ENCODE measurements at places on chromosomes 7 and 10. TPM values are rescaled to one million over a fixed set of nuclear protein-coding genes. Genes with fewer than 3 reads are reported as not detected.

DNA sequence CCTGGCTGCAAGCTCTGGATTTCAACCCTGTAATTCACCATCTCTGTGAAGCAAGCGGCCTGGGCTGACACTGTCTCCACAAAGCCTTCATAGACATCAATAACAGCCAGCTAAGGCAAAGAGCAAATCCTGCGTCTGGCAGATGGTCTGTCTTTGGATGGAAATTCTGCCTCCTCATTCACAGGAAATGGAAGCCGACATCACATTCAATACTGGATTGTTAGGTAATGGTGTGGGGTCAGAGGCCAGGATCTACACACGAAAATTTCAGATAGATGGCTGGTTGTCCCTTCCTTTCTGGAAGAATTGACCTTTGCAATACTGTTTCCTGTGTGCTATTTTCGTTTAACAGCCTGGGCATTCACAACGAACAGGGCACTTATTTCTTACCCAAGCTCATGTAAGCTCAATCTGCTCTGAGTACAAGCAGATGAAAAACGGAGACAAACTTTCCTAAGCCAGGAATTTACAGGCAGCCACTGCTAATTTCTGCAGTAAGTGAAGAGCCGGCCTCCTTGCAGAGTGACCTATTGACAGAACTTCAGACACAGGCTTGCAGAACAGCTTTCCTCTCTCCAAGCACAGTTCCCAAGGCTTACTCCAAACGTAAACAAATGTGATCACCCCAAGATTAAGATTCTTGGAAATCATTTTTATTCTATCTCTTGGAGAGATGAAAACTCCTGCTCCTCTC lies 3.1 kb upstream of the ADAM12 start:
- peak; percentile 28 for DNase-seq

DNA sequence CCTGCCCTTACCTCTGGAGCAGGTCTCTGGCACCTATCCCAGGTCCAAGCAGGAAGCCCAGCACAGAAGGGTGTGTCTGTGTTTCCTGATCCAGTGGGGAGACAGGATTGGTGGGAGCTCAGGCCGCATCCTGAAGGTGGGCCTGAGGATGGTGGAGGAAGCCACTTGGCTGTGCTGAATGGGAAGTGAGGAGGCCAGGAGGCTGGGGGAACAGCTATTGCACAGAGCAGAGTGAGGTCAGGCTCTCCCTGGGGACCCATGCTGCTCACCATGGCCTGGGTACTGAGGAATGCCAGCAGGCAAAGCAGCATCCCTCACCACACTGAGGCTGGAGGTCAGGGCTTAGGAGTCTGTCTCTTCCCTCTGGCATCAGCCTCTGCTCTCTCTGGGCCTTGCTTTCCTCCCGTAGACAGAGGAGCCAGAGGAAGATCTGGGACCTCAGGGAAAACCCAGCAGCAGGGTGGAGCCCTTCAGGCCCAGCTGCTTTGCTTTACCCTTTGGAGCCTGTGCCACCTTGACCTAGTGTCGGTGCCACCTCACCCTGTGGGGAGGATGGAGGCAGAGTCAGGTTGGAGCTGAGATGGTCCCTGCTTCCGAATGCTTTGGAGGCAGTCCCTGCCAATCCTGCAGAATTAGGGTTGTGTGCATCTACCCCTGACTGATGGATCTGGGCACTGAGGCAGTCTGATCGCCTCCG lies 39.0 kb downstream of the CDH23 start:
- DNase-seq = no peak

- no peak for DNase-seq
Observed at GRCh38 chr10:76035206-76036110, 604.0 kb downstream of the LRMDA start.

GRCh38 chr10:126500866-126501265 lies 112.6 kb upstream of the ADAM12 start:
- no peak for DNase-seq

- no peak for DNase-seq
Observed at GRCh38 chr10:93615576-93616235, 3.4 kb downstream of the PDE6C start.

DNA sequence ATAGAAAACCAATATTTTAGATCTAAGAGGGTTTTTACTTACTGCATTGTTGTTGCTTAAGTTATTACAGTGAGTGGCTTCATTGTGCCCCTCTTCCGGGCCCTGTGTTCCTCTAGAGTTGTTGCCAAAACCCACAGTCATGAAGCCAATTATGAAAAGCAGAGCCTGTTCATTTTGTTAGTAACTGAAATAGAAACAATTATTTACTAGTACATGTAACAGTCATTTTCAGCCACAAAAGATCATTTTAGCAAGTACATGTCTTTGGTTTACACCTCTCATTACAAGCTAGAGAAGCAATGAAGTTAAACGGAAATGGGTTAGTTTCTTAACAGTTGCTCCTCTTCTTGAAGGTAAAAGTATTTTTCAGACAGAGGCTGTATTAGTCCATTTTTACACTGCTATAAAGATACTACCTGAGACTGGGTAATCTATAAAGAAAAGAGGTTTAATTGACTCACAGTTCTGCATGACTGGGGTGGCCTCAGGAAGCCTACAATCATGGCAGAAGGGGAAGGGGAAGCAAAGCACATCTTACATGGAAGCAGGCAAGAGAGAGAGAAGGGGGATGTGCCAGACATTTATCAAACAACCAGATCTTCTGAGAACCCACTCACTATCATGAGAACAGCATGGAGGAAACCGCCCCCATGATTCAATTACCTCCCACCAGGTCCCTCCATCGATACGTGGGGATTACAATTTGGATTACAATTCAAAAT lies 380.5 kb downstream of the SFMBT2 start:
- DNase-seq = no peak

GRCh38 chr10:10792681-10793080 lies 225.0 kb upstream of the CELF2 start:
- DNase-seq = no peak

- DNase-seq = no peak
Observed at GRCh38 chr7:102994567-102994966, 80.0 kb downstream of the FBXL13 start.

- DNase-seq = no peak
Observed at GRCh38 chr10:120580918-120581895, 124.2 kb downstream of the PLPP4 start.

GRCh38 chr7:116197360-116197759 lies 13.0 kb upstream of the TES start:
- no peak for DNase-seq

DNA sequence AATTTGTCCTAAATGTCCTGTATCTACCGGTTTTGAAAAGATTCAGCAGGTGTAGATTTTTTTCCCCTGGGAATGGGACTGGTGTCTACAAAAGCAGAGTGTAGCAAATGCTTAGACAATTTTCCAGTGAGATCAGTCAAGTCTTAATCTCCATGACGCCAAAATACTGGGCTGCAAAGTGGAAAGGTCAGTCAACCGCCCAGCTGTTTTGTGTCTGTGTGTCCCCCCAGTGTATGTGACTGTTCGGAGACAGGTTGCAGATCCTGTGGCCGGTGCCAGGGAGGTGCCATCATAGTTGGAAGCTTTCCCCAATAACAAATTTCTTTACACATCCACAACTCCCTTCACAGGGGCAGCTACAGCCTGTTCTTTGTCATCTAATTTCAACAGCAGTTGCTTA lies 263.8 kb downstream of the ARHGAP12 start:
- no peak for DNase-seq

DNA sequence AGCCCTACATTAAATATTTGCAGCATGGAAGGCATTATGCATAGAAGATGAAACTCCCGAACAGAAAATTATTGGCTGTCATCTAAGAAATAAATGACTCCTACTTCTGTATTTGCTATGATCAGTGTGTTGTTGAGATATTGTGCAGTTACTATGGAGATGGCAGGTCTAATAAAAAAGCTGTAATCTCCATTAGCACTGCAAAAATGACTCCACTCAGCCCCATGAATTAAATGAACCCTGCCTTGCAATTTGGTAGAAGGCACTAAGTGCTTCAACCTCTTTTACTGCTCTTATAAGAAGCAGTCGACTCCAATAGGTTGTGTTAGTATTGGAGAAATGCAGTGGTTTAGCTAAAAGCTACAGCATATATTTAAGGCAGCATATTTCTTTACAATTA lies 290.0 kb upstream of the PHYHIPL start:
- DNase-seq = no peak

GRCh38 chr7:152006336-152006735 lies 19.1 kb upstream of the GALNT11 start:
- no peak for DNase-seq

DNA sequence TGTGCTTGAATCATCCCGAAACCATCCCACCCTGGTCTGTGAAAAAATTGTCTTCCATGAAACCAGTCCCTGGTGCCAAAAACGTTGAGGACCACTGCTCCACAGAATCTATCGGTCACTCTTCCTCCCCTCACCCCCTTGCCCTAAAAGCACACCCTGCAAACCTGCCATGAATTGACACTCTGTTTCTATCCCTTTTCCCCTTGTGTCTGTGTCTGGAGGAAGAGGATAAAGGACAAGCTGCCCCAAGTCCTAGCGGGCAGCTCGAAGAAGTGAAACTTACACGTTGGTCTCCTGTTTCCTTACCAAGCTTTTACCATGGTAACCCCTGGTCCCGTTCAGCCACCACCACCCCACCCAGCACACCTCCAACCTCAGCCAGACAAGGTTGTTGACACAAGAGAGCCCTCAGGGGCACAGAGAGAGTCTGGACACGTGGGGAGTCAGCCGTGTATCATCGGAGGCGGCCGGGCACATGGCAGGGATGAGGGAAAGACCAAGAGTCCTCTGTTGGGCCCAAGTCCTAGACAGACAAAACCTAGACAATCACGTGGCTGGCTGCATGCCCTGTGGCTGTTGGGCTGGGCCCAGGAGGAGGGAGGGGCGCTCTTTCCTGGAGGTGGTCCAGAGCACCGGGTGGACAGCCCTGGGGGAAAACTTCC lies 784 bp upstream of the SERPINE1 start:
- DNase-seq = no peak

GRCh38 chr10:102354451-102354850 lies 41.1 kb upstream of the NFKB2 start:
- no peak for DNase-seq

GRCh38 chr7:41878309-41879295 lies 175.7 kb upstream of the INHBA start:
- no peak for DNase-seq

DNA sequence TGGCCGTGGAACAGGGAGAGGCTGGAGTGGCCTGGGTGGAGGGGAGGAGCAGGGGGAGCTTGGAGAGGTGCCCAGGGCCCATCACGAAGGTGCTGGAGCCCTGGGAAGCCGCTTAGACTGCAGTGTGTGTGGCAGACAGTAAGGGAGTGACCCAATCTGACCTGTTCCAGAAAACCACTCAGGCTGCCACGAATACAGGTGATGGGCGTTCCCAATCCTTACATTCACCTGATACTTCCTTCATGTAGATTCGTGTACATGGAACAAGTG lies 161.7 kb downstream of the SVIL start:
- no peak for DNase-seq

- no peak for DNase-seq
Observed at GRCh38 chr10:24469993-24470392, 253.7 kb downstream of the ARHGAP21 start.

DNA sequence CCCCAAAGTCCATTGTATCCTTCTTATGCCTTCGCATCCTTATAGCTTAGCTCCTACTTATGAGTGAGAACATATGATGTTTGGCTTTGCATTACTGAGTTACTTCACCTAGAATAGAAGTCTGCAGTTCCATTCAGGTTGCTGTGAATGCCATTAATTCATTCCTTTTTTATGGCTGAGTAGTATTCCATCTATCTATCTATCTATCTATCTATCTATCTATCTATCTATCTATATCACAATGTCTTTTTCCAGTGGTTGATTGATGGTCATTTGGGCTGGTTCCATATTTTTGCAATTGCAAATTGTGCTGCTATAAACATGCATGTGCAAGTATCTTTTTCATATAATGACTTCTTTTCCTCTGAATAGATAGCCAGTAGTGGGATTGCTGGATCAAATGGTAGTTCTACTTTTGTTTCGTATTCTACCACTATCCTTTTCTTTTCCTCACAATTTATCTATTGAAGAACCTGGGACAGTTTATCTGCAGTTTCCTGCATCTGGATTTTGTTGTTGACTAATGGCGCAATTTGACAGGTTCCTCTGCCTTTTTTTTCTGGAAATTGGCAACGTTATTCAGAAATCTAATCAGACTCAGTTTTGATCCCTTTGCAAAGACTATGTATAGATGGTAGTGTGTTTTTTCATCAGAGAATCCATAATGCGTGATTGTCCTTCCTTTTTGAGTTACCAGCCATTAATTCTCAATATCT lies 287.2 kb downstream of the ARL4A start:
- no peak for DNase-seq

DNA sequence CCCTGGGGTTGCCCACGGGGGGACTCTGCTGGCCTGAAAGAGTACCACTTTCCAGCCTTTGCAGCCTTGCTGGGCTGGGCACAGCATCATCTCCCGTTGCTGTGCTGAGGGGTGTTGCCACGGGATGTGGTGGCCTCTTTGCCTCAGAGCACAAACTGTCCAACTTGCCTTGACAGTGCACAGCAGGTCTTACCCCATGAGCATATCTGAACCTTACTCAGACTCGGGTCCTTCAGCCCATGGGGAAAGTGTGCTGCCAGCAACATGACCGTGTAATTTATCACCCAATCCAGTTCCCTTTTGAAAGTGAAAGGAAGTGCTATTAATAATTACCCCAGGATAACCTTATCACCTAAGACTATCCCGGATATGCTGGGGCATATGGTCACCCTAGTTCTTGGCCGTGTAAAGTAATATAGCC lies 46.8 kb downstream of the TBXAS1 start:
- no peak for DNase-seq

GRCh38 chr10:129725890-129726631 lies 238.0 kb downstream of the EBF3 start:
- no peak for DNase-seq

- no peak for DNase-seq
Observed at GRCh38 chr10:70588255-70588654, 14.3 kb downstream of the PRF1 start.

The COL28A1 gene
- 0.28 TPM for total RNA-seq

The SLC26A5 gene
- total RNA-seq = not detected

The ZNF727 gene
- total RNA-seq = not detected

The ENO4 gene
- 0.37 TPM for total RNA-seq

The EGR2 gene
- 14.2 TPM for total RNA-seq

The R3HCC1L gene
- 18.4 TPM for total RNA-seq

The DOCK1 gene
- 62.9 TPM for total RNA-seq

Data from neural crest cell (in vitro differentiated cells).